ENCODE measurements at places on chromosomes 2 and 18.

DNA sequence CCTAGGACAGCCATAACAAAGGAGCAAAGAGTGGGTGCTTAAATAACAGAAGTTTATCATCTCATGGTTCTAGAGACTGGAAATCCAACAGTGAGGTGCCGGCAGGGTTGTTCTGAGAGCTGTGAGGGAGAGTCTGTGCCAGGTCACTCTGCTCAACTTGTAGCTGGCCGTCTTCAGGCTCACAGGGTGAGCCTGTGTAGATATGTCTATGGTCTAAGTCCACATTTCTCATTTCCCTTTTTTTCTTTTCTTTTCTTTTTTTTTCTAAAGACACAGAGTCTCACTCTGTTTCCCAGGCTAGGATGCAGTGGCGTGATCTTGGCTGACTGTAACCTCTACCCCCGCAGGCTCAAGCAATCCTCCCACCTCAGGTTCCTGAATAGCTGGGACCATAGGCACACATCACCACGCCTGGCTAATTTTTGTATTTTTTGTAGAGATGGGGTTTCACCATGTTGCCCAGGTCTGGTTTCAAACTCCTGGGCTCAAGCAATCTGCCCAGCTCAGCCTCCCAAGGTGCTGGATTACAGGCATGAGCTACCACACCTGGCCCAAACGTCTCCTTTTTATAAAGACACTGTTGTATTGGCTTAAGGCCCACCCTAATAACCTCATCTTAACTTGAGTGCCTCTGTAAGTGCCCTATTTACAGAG is 142.2 kb downstream of the SP3 start:
- no peak for DNase-seq

DNA sequence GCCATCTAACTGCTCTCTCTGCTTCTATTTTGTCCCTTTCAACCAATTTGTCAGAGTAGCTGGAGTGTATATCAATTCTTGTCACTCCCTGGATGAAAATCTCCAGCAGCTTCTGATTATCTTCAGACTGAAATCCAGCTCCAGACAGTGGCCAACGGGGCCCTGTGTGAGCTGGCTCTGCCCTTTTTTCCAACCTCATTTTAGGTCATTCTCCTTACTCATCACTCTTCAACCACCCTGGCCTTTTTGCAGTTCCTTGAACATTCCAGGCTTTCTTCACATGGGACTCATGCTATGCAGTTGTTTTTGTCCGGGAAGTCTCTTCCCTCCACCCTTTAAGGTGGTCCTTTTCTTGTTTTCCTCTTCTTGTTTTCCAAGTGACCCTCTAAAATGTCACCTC is 15.4 kb upstream of the FAP start:
- no peak for DNase-seq

DNA sequence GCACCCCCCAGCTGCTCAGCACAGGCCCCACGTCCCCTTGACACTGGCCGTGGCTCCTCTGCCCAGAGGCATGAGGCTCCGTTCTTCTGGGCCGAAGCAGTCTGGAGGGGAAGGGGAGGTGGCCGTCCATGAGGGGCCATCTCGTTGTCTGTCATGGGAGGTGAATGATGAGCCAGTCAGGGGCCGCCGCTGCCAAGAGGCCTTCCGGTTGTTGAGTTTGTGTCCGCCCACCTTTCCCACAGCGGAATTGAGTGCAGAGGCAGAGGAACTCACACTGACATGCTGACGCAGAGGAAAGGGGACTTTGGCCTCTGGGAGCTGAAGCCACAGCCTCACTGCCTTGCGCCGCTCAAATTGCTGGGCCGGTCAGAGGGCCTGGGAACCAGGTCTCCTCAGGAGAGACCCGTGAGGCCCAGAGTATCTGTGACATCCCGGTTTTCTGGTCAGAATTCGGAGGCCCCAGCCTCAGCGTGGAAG is 268.4 kb downstream of the ATAD2B start:
- DNase-seq = no peak

DNA sequence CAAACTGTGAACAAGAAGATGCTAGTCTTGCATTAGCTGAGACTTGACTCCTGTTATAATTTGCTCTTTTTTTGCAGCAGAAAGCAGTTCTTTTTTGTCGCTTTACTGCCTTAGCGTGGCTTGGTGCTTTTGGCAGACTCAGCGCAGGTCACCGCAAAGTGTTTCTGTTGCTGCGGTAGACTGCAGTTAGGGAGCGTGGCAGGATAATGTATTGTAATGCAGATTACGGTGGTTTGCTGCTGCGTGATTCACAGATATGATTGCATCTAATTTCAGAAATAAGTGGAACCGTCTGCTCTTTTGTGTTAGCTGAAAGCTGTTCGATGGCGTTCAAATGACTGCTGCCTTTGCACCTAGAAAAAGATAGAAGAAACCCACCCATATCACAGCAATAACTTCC is 131.6 kb upstream of the SATB2 start:
- DNase-seq = no peak

DNA sequence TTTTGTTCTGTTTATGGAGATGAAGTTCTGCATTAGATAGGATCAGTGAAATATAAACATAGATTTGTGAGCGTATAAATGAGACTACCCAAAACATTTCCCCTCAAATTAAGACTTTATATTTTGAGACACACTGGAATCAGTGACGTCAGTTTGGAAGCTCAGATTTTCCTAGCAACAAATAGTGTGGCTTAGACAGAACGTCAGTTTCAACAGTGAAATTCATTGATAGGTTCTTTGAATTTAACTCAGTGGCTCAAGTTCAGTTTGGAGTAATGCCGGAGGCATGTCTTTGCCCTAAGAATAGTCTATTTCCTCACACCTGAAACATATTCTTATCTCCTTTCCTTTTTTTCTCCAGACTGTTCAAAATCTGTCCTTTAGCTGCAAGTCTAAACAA is 113.6 kb upstream of the ARHGAP15 start:
- no peak for DNase-seq

DNA sequence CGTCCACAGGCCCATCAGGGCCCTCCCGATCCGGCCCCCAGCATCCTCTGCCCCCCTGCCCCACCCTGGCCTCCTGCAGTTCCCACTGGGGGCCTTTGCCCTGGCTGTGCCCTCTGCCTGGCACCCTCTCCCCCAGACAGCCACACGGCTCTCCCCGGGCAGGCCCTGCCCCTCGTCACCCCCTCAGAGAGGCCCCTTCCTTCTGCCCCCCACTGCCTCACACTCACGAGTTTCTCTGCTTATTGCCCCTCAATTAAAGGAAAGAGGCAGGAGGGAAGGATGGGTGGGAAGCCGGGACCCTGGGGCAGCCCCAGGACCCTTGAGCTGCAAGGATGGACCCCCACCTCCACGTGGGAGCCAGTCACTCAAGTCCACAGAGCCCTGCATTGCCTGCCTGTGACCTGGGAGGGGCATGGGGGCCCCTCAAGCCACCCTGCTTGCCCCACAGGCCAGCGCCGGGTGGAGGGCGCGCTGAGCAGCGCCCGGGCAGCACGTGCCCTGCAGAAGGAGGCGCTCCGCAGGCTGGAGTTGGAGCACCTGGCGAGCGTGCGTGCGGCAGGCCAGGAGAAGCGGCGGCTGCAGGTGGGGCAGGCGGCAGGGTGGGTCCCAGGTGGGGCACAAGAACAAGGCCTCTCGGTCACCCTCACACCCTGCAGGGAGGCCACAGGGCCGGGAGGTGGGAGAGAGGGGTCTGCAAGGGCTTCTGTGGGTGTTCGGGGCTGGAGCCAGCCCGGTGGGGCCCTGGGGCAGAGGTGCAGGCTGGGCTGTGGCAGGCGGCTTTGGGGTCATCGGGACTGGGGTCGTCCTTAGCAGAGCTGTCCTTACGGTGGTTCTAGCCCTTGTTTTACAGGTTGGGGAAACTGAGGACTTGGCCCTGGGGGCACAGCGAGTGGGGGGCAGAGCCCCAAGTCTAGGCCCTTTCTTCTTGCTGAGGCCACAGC is 30.5 kb upstream of the SNED1 start:
- DNase-seq = no peak

GRCh38 chr2:216773072-216773471 is 77.7 kb upstream of the IGFBP5 start:
- DNase-seq = no peak

DNA sequence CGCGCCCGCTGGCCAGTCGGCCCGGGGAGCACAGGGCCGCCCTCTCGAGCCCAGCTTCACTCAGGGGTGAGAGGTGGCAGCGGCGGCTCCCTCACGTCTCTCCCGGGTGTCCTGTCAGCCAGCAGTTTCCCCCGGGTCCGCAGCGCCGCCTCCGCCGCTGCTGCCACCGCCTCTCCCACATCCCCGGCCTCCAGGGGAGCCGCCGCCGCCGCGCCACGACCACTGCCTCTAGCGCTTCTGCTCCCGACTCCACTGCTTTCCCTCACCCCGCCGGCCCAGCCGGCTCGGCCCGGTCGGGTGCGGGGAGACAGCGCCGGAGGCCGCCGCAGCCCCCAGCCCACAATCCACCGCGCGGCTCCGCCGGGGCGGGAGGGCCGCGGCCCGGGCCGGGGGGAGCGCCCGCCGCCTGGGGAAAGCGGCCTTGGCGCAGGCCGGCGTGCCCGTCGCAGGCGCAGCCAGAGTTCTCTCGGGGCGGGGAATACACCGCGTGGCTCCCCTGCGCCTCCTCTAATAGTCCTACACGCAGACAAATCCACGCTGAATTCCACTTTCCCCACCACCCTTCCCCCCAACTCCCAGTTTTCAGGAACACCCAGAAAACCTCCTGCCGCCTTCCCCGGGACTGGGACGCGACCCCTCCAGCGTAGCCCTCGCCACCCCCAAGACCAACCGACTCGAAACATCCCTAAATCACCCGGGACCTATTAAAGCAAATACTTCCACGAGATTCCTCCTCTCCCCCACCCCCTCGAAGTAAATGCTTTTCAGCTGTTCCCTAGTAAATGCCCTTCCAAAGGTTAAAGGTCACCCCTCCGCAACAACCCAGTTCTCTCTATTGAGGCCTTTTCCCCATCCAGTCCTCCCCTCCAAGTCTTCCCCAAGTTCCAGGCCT is at the start of gene VPS54:
Gene VPS54 (minus strand): TSS at position 346 of the 892 bp plus-strand sequence. CDS start 35,429 bp downstream, outside the sequence.
- no peak for DNase-seq

- DNase-seq = no peak
Measured at GRCh38 chr2:85170938-85171475, 37.8 kb downstream of the TCF7L1 start.

DNA sequence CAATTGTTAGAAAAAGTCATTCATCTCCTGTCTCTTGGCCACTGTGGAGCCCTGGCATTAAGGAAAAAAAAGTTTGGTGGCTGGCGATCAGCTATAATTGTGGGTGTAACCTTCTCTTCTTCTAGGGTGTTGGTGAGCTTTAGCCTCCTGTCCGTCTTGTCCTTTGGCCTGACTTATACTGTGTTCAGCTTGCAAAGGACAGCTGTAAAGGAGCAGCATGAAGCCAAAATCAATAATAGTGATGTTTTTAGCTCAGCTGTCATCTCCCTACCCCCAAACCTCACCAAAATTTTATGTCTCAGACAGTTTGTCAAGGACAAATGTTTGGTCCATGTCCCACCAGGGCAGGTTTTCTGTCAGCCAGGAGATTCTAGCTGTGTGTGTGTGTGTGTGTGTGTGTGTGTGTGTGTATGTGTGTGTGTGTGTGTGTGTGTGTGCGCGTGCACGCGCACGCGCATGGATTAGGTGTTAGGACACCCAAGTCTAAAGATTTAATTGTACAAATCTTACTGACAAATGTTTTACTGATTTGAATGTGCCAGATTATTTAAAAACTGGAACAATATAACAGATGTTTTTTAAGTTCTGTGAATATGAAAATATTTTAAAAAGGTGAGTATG is 109.2 kb downstream of the PTPRM start:
- no peak for DNase-seq

GRCh38 chr2:127874378-127875269 is 11.1 kb downstream of the AMMECR1L start:
- no peak for DNase-seq

- DNase-seq = no peak
Measured at GRCh38 chr2:224956706-224957105, 85.6 kb downstream of the DOCK10 start.

GRCh38 chr18:50218432-50219197 is 23.7 kb upstream of the MYO5B start:
- no peak for DNase-seq

GRCh38 chr2:236988690-236989624 is 96.7 kb upstream of the COPS8 start:
- DNase-seq = no peak

DNA sequence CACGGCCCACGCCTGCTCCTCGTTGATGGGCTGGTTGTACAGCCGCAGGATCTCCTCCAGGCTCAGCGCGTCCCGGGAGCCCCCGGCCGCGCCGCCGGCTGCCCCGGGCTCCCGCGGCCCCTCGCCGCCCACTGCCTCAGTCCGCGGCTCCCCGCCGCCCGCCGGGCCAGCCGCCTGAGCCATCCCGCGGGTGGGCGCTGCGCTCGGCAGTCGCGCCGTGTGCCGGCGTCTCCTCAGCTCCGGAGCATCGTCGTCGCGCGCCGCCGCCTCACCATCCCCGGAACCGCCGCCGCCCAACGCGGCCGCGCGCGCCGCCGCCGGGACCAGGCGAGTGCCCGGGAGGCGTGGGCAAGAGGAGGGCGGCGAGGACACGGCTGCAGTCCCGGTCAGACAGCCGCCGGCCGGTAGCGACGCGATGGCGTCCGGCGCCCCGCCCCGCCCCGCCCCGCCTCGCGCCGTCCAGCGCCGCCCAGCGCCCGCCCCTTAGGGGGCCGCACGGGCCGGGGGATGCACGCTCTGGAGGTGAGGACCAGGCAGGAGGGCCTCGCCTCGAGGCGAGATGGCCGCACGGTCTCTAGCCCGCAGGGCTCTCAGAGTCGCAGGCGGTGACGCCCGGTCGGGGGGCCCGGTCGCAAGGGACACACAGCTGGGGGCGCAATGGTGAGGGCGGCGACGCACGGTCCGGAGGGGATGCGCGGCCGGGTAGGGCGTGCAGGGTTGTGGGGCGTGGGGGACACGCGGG is at the start of gene SPIRE1:
Gene SPIRE1 (minus strand): TSS at position 424 of the 742 bp plus-strand sequence. CDS start 241 bp downstream, at position 183.
- DNase-seq = no peak

DNA sequence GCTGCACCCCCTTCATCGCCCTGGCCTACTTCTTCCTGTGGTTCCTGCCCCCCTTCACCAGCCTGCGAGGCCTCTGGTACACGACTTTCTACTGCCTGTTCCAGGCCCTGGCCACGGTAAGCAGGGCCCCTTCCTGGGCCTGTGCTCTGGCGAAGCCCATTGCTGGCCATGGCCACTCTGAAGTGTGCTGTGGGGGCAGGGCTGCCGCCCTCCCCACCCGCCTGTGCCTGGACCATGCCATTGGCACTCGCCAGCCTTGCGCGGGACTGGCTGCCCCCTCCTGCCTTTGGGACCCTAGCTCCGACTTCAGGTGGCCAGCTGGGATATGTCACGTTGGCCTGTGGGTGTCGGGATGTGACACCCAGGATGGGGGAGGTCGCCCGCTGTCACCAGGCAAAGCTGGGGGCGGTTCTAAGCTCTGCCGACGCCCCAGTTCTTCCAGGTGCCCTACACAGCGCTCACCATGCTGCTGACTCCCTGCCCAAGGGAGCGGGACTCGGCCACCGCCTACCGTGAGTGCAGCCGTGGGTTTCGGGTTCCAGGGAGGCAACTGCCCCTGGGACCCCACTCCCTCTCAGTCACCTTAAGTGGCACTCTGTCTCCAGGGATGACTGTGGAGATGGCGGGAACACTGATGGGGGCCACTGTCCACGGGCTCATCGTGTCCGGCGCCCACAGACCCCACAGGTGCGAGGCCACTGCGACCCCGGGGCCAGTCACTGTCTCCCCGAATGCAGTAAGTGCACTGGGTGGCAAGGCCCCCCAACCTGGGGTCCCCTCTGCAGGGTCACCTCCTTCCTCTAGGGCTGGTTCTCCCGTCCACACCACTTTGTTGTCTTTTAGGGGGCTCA is 7.2 kb downstream of the MFSD2B start:
- no peak for DNase-seq

- no peak for DNase-seq
Measured at GRCh38 chr2:220243571-220243970, 616.1 kb downstream of the SLC4A3 start.
